ENCODE measurements at places on chromosomes 11 and 22.
A peak's percentile ranks its signal among the peaks of the same experiment; 100 is the strongest.

- no peak for DNase-seq
- peaks cover 5% of the 10 kb centered on the region for H3K27me3 ChIP-seq
- H3K27ac ChIP-seq, result no peak overlapping the region
- H3K4me3 ChIP-seq, result no peak overlapping the region
Observed at GRCh38 chr22:23570681-23571080, 9.4 kb downstream of the IGLL1 start.

DNA sequence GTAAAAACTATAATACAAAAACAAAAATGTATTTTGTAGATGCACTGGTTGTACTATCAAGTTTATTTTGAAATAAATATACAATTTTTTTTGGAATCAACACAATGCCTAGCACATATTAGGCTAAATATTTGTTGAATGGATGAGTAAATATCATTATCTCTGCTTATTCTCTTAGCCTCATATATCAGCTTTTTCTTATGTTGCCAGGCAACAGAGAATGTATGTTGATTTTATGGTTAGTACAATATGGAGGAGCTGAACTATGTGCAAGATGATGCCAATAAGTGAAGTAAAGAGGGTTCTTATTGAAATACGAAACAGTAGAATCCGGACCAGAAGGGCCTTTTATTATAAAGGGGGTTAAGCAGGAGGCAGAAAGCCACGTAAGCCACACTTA lies 94.9 kb downstream of the FAR1 start:
- no peak for DNase-seq
- no peak overlapping the region for H3K4me3 ChIP-seq
- no peak overlapping the region for H3K27ac ChIP-seq
- H3K36me3 ChIP-seq, result no peaks in the 10 kb centered on the region
- no peaks in the 10 kb centered on the region for H3K4me1 ChIP-seq

DNA sequence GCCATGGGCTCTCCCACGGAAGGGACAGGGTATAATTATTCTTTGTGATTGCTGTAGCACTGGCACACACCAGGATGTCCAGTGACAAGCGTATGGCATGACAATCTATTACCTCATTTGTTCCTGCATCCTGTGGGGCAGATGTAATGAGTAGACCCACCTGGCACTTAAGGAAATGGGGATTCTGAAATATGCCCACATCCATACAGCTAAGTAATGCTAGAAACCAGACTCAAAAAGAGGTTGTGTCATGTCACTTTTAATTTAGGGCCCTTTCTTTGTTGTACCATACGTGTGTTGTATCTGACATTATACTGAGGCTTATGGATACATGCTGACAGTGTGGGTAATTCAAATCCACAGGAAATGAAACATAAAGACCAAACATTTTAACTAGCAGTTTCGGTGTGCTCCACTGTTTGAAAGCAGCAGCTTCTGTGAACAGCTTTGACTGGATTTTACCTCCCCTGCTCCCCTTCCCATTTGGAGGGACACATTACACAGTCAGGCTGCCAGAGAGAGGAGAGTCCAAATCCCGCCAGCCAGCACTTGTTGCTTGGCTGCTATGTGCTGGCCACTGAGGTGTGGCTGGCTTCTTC lies 21.2 kb downstream of the GRAMD1B start:
- DNase-seq, result peak; percentile 47
- no peaks in the 10 kb centered on the region for H3K36me3 ChIP-seq
- H3K4me1 ChIP-seq, result peaks cover 14% of the 10 kb centered on the region
- no peak overlapping the region for H3K27ac ChIP-seq
- H3K27me3 ChIP-seq, result no peaks in the 10 kb centered on the region

DNA sequence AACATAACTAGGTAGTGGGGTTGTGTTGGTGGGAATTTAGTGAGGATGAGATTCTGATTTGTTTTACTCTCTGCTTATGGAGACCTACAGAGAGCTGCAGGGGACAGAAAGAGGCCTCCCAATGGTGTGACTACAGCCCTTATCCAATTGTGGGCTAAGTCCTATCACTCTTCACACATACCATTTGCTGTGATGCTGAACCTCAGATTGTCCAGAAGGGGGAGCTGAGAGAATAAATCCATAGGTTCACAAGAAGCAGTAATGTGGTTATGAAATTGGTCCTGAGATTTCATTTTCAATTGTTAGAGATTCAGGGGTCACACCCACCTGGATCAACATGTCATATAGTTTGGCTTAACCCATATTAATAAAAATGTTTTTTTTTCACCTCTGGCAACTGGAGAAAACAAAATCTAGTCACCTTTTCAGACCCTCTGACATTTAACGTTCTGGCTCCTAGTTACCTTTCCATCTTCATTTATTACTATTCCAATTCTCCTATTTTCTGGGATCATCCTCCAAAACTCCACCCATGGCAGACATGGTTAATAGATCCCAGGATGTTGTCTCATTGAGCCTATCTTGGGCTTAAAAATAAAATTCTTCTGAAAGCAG lies 53.3 kb upstream of the PTPN5 start:
- no peaks in the 10 kb centered on the region for H3K4me1 ChIP-seq
- H3K4me3 ChIP-seq, result no peak overlapping the region
- H3K27ac ChIP-seq, result no peak overlapping the region
- peaks cover 10% of the 10 kb centered on the region for H3K27me3 ChIP-seq
- DNase-seq, result peak; percentile 50

- H3K4me1 ChIP-seq, result no peaks in the 10 kb centered on the region
- H3K27ac ChIP-seq, result no peak overlapping the region
- DNase-seq, result no peak
- H3K4me3 ChIP-seq, result no peak overlapping the region
- peaks cover 87% of the 10 kb centered on the region for H3K27me3 ChIP-seq
Observed at GRCh38 chr11:8354622-8355415, 91.1 kb upstream of the LMO1 start.

GRCh38 chr11:13487661-13488030 lies 8.2 kb downstream of the PTH start:
- H3K4me3 ChIP-seq, result no peak overlapping the region
- DNase-seq, result no peak
- H3K4me1 ChIP-seq, result no peaks in the 10 kb centered on the region
- no peaks in the 10 kb centered on the region for H3K36me3 ChIP-seq

DNA sequence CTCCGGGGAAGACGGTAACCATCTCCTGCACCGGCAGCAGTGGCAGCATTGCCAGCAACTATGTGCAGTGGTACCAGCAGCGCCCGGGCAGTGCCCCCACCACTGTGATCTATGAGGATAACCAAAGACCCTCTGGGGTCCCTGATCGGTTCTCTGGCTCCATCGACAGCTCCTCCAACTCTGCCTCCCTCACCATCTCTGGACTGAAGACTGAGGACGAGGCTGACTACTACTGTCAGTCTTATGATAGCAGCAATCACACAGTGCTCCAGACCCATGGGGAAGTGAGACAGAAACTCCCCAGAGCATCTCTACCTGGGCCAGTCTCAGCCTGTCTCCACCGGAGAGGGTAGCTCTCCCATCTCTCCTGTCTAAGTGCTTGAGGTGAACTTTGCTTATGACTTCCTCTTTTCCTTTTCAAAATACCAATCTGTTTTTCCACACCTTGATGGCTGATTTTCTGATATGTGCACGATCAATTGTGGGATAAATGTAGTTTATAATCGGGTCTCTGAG lies 48.5 kb upstream of the VPREB1 start:
- H3K27ac ChIP-seq, result no peak overlapping the region
- no peaks in the 10 kb centered on the region for H3K36me3 ChIP-seq
- H3K4me1 ChIP-seq, result no peaks in the 10 kb centered on the region
- DNase-seq, result no peak

- H3K27me3 ChIP-seq, result no peaks in the 10 kb centered on the region
- H3K36me3 ChIP-seq, result peaks cover 13% of the 10 kb centered on the region
- DNase-seq, result peak; percentile 51
- H3K4me3 ChIP-seq, result no peak overlapping the region
- H3K4me1 ChIP-seq, result peaks cover 20% of the 10 kb centered on the region
- H3K27ac ChIP-seq, result peak overlapping the region; percentile 76
Observed at GRCh38 chr22:41288245-41288946, 2.4 kb upstream of the RANGAP1 start.

- no peak overlapping the region for H3K4me3 ChIP-seq
- H3K36me3 ChIP-seq, result no peaks in the 10 kb centered on the region
- no peak for DNase-seq
Observed at GRCh38 chr11:5225480-5225871, 1.4 kb downstream of the HBB start.

- no peaks in the 10 kb centered on the region for H3K4me1 ChIP-seq
- H3K27ac ChIP-seq, result no peak overlapping the region
Observed at GRCh38 chr11:17434108-17434507, 42.5 kb downstream of the ABCC8 start.

DNA sequence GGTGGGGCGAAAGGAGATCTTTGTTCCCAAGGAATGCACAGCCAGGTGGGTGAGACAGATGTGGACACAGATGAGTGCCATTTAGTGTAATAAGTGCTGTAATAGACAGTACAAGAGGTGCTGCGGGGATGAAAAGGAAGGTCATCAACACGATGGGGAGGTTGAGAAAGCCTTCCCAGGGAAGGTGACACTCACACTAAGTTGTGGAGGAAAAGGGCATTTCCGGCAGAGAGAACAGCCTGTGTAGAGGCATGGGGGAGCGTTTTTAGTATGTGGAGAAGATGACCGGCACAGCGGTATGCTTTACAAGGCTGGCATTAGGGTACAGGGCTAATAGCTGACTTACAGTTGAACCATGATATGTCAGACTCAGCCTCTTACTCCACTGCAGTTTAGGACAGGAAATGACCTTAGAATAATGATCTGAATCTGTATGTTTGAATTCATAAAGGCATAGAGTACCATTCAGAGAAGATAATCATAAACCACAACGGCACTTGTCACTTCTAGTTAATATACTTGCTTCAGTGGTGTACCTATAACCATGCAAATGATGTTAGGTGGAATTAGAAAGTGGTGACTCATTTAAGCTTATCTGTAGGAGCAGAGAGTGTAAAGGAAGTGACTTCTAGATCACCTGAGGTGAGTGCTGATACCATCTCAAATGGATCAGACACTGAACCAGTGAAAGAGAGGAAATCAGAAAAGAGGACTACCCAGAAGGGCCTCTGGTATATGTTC lies 60.6 kb downstream of the FAM83F start:
- H3K36me3 ChIP-seq, result no peaks in the 10 kb centered on the region
- no peak for DNase-seq
- H3K27ac ChIP-seq, result no peak overlapping the region
- H3K27me3 ChIP-seq, result peaks cover 3% of the 10 kb centered on the region
- H3K4me3 ChIP-seq, result no peak overlapping the region
